Sigmoid colon (tissue), 7 donors: ENCODE measurements at places on chromosomes 4 and X. TPM values are rescaled to one million over a fixed set of nuclear protein-coding genes. Genes with fewer than 3 reads are reported as not detected.

DNA sequence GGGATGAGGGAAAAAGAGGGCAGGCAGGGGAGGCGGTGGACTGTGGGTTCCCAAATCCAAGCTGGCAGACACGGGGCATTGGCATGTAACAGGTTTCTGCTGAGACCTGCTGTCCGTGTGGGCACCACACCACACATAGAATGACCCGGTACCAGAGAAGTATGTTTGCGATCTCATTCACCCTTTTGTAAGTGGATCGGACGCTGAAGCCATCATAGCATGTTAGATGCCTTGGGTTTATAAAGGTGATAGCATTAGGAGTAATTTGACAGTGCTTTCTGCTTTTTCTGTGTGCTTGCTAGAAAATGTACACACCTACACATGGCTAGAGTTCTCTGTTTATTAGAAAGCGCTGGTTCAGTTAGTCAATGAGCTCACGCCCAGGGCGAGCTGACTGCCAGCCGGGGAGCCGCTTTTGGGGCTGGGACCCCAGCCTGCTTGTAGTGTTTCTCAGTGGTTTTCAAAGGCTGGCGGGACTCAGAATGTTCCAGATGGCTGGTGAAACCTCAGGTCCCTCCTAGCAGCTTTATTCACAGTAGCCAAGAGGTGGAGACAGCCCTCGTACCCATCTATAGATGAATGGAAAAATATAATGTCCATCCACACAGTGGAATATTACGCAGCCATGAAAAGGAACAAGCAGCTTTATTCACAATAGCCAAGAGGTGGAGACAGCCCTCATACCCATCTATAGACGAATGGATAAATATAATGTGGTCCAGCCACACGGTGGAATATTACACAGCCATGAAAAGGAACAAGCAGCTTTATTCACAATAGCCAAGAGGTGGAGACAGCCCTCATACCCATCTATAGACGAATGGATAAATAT lies 579 bp downstream of the IL3RA start:
- peak overlapping the region; percentile 53 for H3K4me3 ChIP-seq
- H3K36me3 ChIP-seq, result peaks cover 3% of the 10 kb centered on the region
- H3K4me1 ChIP-seq, result no peaks in the 10 kb centered on the region
- no peaks in the 10 kb centered on the region for H3K27me3 ChIP-seq
- peak overlapping the region; percentile 71 for H3K27ac ChIP-seq

Gene CT55
- not detected for total RNA-seq

DNA sequence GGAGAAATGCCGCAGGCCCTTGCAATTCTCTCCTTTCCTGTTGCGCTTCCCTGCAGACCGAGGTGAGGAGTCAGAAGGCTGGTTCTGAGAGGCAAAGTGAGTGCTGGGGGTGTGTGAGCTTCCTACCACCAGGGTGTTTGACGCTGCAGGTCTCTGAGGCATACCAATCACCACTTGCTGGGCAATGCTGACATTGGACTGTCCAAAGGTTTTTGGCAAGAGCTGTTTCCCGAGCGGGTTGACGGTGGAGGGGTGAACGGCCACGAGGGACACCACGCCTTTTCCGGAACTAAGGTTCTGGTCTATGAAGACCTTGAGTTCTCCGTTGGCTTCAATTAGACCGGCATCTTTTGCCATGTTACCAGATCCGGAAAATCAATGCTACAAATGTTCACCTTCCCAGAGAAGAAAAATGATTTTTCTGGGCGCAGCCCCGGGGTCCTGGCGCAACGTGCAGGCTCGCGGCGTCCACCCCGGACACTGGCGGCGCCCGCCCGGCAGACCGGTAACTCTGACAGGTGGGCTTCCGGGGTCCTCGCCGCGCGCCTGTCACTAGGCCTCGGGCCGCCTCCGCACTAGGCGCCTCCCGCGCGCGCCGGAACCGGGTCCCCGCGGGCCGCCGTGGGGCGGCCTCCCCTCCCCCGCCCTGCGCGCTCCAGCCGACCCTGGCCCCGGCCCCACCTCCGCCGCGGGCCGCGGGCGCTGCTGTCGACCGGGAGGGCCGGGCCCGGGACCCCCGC lies 44.9 kb upstream of the FAM47C start:
- H3K4me1 ChIP-seq, result no peaks in the 10 kb centered on the region
- H3K27ac ChIP-seq, result no peak overlapping the region
- H3K36me3 ChIP-seq, result no peaks in the 10 kb centered on the region
- H3K27me3 ChIP-seq, result peaks cover under 1% of the 10 kb centered on the region

DNA sequence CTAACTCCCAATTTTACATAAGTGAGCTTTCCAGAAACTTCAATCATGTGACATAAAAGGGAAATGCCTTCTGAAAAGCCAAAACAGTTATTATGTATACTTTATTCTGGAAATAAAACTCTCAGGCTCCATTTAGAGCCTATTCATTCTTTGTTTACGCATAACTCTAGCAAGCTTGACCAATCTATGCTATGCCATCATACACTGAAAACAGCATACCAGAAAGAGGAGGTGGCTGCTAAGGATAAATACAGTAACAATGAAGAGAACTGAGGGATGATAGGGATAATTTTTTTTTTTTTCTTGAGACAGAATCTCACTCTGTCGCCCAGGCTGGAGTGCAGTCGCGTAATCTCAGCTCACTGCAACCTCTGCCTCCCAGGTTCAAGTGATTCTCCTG lies 24.4 kb downstream of the CDKL2 start:
- H3K4me3 ChIP-seq, result no peak overlapping the region
- DNase-seq, result no peak
- no peaks in the 10 kb centered on the region for H3K27me3 ChIP-seq
- no peaks in the 10 kb centered on the region for H3K36me3 ChIP-seq
- no peaks in the 10 kb centered on the region for H3K4me1 ChIP-seq

DNA sequence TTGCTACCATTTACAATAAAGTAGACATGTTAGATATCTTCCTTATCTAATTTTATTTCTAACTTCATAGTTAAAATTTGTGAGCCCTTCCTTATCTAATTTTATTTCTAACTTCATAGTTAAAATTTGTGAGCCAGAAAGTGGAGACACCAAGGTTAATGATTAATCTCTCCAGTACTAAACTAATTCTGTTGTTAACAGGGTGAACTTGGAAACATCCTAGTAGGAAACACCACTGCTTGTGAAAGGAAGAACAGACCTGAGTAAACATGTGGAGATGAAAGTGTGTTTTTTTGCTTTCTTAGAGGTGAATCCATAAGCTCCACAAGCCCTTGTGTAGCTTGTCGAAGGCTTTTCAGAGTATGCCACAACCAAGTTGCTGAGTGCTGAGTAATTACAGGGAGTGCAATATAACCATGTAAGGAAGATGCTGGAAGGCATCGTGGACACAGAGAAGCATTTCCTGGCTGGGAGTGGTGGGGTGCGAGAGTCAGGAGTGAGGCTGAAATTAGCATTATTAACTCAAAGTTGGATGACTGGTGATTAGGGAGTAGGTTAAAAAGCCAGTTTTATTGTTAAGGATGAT lies 118.6 kb upstream of the NEIL3 start:
- no peaks in the 10 kb centered on the region for H3K27me3 ChIP-seq
- no peak overlapping the region for H3K27ac ChIP-seq
- H3K36me3 ChIP-seq, result no peaks in the 10 kb centered on the region
- no peak for DNase-seq
- H3K4me1 ChIP-seq, result no peaks in the 10 kb centered on the region
- H3K4me3 ChIP-seq, result no peak overlapping the region

GRCh38 chr4:8355864-8356565 lies 84.5 kb downstream of the ACOX3 start:
- no peak overlapping the region for H3K4me3 ChIP-seq
- H3K27me3 ChIP-seq, result no peaks in the 10 kb centered on the region
- no peaks in the 10 kb centered on the region for H3K36me3 ChIP-seq
- peaks cover 55% of the 10 kb centered on the region for H3K4me1 ChIP-seq
- peak; percentile 77 for DNase-seq

Gene PRDM5
- total RNA-seq, result 15.0 TPM

Gene TASL
- total RNA-seq, result 1.5 TPM

- DNase-seq, result no peak
- no peaks in the 10 kb centered on the region for H3K27me3 ChIP-seq
- H3K36me3 ChIP-seq, result no peaks in the 10 kb centered on the region
- no peak overlapping the region for H3K27ac ChIP-seq
- no peak overlapping the region for H3K4me3 ChIP-seq
These were observed 7.7 kb downstream of the HPGDS start for GRCh38 chr4:94334962-94335361.

Gene MAGEB1
- not detected for total RNA-seq

Gene SUPT20HL2
- not detected for total RNA-seq

Gene SPANXD
- not detected for total RNA-seq

- DNase-seq, result no peak
- no peak overlapping the region for H3K27ac ChIP-seq
- no peaks in the 10 kb centered on the region for H3K36me3 ChIP-seq
- no peaks in the 10 kb centered on the region for H3K4me1 ChIP-seq
- H3K27me3 ChIP-seq, result no peaks in the 10 kb centered on the region
These were observed 1144.8 kb downstream of the ADGRL3 start for GRCh38 chr4:62344915-62345314.

DNA sequence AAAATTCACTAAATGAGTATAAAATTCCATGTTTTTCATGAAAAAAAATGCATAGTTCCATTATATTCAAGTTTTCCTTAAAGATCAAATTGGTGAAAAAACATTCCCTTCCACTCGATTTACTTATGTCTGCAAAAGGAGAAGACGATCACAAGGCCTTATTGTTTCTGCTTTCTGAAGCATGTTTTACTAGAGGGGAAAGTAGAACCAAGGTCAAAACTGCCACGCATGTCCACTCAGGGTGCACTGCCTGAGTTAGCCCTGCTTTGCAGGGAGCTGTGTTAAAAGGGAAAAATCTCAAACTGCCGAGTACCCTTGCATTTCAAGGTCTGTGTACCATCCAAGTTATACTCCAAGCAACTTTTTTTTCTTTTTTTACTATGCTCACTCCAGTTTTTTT lies 57.2 kb downstream of the TRAPPC11 start:
- H3K27ac ChIP-seq, result no peak overlapping the region
- H3K36me3 ChIP-seq, result peaks cover 6% of the 10 kb centered on the region
- H3K4me1 ChIP-seq, result no peaks in the 10 kb centered on the region
- DNase-seq, result no peak
- H3K27me3 ChIP-seq, result no peaks in the 10 kb centered on the region

Gene ARMCX1
- total RNA-seq, result 73.1 TPM

DNA sequence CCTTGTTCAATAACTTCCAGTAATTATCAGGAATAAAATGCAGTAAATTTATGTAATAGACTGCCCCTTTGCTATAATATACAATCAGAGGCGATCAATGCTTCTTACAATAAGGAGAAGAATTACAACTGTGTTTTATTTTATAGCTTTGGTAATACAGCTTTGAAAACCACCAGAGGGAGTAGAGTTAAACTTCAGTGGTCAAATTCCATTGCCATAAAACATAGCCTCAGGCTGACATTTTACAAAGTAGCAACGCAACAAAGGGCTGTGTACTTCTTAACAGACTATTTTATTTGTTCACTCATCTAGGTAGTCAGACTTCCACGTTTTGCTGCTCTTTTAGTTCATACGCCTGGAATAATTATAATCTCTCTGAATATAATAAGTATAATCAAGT lies 58.5 kb downstream of the TEX13C start:
- DNase-seq, result no peak
- H3K27me3 ChIP-seq, result no peaks in the 10 kb centered on the region
- H3K36me3 ChIP-seq, result no peaks in the 10 kb centered on the region
- H3K27ac ChIP-seq, result no peak overlapping the region
- H3K4me3 ChIP-seq, result no peak overlapping the region

GRCh38 chrX:121987163-121987562 lies 939.8 kb downstream of the GLUD2 start:
- no peaks in the 10 kb centered on the region for H3K27me3 ChIP-seq
- DNase-seq, result no peak
- H3K36me3 ChIP-seq, result no peaks in the 10 kb centered on the region

Gene MAOB
- 23.2 TPM for total RNA-seq

DNA sequence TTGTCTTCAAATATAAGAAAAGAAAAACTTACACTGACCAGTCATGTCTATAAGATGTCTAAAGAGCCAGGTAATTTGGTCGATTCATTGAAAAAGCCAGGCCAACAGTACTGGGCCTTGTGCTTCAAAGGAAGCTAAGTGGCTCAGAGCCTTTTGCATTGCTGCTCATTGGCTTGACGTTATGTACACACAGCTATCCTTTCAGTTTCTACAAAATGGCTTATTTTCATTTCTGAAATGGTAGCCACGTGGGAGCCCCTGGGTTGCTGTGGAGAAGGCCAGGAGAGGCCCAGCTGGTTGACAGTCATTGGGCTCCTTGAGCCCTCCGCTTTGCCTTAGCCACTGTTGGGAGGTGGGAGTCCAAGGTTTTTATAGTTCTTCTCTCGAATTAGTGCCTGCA lies 199.1 kb upstream of the CXorf66 start:
- no peak for DNase-seq
- no peak overlapping the region for H3K27ac ChIP-seq
- H3K4me1 ChIP-seq, result no peaks in the 10 kb centered on the region
- H3K27me3 ChIP-seq, result no peaks in the 10 kb centered on the region

GRCh38 chrX:14927401-14927800 lies 54.2 kb downstream of the MOSPD2 start:
- H3K4me3 ChIP-seq, result no peak overlapping the region
- no peak for DNase-seq
- H3K27ac ChIP-seq, result no peak overlapping the region
- no peaks in the 10 kb centered on the region for H3K36me3 ChIP-seq

DNA sequence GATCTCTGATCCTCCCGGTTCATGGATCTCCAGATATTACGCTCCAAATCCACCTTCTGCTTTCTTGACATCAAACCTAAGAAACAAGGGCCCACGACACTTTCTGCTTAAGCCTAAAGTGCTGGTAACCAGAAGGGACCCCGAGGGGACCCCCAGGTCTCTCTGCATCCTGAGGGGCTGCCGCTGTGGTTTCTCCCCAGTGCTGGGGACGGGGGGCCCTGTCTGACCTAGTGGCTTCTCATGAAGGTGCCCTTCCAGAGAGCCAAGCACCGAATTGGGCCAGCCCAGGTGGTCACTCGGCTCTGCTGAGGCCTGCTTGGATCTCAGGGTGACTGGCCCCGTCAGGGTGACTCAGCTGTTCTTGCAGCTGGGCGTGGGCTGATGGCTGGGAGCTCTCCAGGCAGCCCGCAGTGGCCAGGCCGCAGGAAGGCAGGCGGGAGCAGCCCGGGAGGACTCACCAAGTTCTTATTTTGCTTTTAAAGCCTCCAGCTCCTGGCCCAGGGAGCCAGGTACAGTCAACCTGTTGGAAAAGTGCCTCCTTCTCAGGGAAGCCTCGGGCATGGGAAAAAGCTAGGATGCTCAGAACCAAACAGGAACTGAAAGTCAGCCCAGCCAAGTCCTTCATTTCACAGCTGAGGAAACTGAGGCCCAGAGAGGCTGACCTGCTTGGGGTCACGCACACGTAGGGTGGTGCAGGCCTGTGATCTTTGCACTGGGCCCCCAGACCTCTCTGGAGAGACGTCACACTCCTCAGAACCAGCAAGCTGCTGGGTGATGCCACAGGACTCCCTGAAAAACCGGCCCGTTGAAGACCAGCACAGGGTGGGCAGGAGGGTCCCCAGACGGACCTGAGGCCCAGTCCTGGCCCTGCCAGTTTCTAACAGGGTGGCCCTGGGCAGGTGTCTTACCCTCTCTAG lies 16.7 kb downstream of the BLOC1S4 start:
- no peaks in the 10 kb centered on the region for H3K27me3 ChIP-seq
- peak; percentile 80 for DNase-seq
- no peak overlapping the region for H3K4me3 ChIP-seq
